Right hindlimb (tissue), 1 donor: ENCODE measurements at places on chromosomes 2 and 18.
A peak's percentile ranks its signal among the peaks of the same experiment; 100 is the strongest.

DNA sequence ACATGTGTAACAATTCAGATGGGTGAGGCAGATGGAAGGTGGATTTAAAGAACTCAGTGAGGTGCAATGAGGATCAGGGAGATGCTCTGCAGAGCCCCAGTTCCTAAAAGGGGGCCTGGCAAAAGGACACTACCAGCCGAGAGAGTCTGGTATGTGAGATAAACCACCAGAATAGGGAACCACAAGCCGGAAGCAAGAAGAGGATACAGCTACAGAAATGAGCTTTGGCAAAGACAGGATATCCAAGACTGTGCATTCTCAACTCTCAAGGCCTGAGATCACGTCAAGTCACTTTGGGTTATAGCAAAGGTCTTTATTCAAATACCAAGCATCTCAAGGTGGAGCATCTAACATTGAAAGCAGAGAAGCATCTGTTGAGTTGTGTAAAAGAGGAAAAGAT lies 293.5 kb downstream of the ARHGAP15 start:
- DNase-seq: no peak

- no peak for DNase-seq
These were observed 96.8 kb downstream of the UBE2E3 start for GRCh38 chr2:181077128-181077709.

DNA sequence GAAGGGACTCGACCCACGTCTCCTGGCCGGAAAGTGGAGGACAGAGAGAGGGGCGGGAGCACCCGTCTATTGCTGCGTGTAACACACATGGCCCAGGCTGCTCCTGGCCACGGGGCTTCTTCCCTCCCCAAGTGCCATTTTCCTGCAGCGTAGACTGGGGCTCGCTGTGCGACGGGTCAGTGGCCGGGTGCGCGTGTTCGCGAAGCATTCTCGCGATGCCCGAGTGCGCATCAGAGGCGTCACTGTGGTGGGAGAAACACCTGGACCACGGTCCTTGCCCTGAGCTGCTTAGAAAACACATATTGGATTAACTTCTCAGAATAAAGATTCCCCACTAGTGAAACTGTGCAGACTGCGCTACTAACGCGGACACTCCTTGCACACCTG lies 200.8 kb downstream of the EIPR1 start:
- no peak for DNase-seq

DNA sequence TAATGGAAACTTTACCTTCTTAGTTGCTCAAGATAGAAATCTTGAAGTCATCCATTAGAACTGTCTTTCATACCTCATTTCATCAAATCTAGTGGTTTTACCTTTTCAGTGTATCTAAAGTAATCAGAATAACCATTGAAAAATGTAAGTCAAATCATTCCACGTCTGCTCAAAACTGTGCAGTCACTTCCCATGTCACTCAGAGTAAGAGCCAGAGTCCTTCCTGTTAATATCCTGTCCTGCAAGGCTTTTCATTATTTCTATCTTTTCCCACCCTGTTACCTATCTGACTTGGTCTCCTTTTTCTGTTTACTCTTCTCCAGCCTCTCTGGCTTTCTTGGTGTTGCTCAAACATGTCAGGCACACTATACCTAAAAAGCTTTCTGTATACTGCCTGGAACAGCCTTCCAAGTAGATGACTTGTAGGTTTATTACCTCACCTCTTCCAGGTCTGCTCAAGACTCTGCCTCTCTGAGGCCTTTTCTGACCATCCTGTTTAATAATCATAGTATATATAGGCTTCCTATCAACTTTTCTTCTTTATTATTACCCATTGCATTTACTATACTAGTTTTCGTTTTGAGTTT lies 3.4 kb downstream of the C2orf69 start:
- DNase-seq: no peak

DNA sequence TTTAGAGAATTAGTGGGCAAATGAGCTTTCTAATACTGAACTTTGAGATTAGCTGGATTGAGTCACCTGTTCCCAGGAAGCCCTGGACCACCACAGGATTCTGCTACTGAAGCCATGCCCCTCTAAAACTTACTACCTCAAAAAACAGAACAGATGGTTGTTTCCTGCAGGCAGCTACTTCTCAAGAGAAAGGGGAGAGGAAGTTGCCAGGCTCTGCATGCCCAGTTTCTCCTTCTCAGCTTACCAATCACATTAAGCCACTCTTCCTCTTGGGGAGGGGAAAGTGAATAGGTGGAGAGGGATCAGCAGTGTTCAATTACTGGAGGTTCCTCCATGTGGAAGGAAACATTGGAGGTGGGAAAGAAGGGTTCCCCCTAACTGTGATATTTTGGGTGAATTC lies 24.9 kb upstream of the C1GALT1C1L start:
- DNase-seq: no peak

- no peak for DNase-seq
These were observed 1.6 kb upstream of the COPS9 start for GRCh38 chr2:240137596-240138253.

- DNase-seq: no peak
These were observed 396.3 kb downstream of the IRS1 start for GRCh38 chr2:226403369-226403768.

DNA sequence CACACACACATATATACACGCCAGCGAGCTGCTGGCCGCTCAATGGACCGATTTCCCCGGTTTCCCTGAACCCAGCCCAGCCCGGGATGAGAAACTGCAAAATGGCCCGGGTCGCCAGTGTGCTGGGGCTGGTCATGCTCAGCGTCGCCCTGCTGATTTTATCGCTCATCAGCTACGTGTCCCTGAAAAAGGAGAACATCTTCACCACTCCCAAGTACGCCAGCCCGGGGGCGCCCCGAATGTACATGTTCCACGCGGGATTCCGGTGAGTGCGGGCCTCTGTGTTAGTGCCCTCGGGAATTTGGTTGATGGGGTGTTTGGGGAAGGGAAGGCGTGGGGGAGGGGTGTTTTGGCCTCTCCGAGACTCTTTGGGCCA lies 392 bp downstream of the ST8SIA3 start:
- DNase-seq: no peak

DNA sequence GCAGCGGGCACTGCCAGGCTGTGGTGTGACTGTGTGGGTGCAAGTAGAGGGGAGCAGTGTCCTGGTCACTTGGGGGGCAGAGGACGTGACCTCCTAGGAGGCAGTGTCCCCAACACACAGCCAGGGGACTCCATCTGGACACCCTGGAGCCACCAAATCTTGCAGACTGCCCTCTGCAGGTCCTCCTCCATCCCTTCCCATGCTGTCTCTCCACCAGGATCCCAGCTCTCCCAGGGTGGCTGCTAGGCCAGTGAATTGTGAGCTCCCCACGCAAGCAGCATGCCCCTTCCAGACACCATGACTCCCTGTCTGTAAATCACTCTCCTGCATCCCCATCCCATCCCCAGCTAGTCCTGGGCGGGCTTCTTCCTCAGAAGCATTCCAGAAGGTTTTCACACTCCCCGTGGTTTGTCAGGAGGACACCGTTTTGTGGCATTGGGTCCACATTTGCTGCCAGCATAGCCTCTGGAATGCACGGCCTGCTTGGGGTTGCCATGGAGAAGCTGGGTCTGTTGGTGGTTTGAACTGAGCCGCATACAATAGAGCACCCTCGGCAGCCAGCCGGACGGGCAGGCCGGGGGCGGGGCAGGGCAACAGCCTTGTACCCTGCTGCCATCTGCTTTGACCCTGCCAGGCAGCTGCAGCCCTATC lies 210.7 kb downstream of the KLHL29 start:
- peak; percentile 87 for DNase-seq

DNA sequence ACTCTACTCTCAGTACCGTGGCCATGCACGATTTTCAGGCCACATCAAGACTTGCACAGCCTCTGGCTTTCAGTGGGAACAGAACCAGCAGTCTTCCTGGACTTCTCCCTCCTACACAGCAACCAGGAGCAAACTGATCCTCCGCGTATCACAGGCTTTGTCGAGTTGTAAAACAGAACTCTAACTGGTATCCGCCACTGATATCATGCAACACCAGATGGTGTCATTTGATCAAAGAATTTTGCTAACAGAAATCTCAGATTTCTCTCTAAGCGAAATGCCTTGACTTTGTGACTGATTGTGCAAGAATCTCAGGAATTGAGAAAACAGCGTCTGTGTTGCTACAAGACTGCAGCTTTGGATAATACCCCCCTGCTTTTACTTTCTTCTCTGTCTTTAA lies 85.7 kb downstream of the COPS8 start:
- peak; percentile 49 for DNase-seq

- peak; percentile 43 for DNase-seq
These were observed 1244.7 kb upstream of the ZEB2 start for GRCh38 chr2:145764631-145765030.

GRCh38 chr2:59032499-59032898 lies 791.4 kb upstream of the FANCL start:
- DNase-seq: peak; percentile 61

DNA sequence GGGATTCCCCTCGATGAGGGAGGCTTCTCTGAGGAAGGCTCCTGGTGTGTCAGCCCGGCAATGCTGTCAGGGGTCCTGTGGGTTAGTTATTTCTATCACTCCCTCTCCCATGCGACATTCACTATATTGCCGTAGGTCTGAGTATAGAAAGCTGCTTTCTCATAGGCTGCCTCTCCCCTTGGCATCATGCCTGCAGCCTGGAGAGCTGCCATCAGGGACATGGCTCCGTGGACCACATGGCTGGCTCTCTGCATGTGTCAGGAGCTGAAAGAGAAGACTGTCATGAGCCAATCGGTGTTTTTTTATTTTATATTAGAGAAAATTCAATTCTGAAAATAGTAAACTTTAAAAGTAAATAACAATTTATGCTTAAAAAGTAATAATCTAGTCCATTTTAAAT lies 198.0 kb downstream of the CDH20 start:
- no peak for DNase-seq

DNA sequence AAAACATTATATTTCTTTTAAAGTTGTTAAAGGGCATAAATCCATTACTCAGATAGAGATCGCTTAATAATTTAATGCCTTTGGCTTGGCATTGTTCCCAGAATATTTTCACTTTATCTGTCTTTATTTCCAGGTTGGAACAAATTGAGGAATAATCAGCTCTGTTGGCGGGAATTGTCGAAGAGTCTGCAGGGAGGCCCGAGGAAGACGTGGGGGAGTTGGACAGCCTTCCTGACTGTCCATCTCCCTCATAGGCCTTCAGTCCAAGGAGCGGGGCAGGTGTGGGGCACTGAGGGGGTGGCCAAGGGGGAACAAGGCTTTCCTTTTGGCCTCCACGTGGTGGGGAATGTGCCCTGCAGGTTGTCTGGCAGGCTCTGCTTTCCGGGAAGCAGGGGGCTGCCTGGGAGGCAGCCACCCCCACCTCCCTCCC lies 179.6 kb downstream of the ZBTB7C start:
- no peak for DNase-seq

GRCh38 chr2:52097071-52097470 lies 1065.1 kb upstream of the NRXN1 start:
- no peak for DNase-seq

DNA sequence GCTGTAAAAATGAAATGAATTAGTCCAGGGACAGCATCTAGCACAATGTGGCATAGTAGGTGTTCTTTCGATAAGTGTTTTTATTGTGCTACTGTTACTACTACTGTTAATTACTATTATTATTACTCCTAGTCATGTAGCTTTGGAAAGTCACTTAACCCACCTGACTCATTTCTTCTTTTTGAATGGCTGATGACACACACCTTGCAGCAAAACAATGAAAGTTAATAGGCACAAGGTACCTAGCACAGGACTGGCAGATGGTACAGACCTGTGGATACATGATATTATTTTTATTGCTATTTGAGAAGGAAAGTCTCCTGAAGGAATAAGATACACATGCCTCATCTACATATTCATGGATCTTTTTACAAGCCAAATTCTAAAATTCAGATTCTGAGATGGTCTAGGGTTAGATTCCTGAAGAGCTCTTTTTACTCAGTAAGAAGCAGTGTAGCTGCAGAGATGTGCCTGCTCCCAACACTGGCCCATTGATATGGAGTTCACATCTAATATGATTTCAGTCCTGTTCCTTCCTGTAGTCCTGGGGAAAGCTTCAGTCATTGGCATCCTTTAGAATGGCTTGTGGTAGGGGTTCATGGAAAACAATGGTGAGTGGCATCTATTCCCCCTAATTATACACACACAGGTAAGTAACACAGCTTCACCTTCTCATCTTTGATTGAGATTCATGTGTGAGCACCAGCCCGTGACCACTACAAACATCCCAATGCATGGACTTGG lies 7.9 kb upstream of the ERMN start:
- DNase-seq: no peak

DNA sequence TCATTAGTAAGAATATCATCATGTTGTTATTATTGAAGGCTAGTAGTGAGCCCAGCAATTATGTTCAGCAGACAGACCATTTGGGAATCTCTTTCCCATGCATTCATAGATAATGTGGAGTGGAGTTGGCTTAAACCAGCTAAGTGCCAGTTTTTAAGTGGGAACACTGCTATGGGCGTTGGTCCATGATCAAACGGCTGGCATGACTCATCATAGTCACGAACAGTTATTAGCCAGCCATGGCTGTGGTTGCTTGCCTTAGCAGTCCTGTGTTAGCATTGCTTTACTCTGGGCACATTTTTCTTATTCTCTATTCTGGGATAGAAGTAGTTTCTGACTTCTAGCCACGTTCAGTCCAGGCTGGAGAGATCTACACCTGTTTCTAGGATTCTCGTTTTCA lies 17.7 kb downstream of the EIF4E2 start:
- no peak for DNase-seq

GRCh38 chr2:99700482-99701398 lies 210.9 kb upstream of the REV1 start:
- DNase-seq: no peak

GRCh38 chr2:101296371-101296770 lies 12.1 kb downstream of the RNF149 start:
- DNase-seq: no peak

DNA sequence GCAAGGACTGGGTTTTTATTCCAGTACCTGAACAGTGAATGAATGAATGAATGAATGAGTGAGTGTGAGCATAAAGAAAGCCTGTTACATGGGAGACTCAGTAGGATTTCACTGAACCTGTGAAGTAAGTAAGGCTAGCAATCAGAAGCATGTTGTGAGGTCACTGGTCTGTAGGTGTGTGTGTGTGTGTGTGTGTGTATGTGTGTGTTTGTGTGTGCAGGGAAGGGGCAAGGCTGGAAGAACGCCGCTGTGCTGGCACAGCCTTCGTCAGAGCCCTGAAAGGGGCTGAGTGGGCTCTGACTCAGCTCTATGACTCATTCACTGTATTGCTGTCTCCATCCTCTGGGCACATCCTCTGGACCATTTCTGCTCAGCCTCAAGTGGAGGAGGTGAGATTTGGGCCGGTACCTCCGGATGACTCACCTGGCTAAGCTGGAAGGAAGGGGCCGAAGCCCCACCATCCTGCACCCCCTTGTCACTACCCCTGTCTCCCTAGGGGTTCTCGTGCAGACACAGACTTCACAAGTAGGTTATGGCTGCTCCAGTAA lies 51.4 kb upstream of the MRPL33 start:
- no peak for DNase-seq

- DNase-seq: peak; percentile 27
These were observed 859 bp downstream of the GREB1L start for GRCh38 chr18:21242780-21243401.

DNA sequence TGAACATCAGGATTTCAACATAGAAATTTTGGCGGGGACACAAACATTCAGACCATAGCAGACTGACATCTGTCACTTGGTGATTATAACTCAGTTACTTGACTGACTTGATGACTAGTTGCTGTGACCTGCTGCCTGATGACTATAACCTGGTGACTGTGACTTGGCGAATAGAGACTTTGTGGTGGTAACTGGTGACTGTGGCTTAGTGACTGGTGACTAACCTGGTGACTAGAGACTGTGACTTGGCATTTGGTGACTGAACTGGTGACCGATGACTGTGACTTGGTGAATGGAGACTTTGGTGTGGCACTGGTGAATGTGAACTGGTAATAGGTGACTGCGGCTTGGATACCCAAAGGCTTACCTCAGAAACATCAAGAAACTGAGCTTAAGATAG lies 563.1 kb upstream of the FAM98A start:
- no peak for DNase-seq
